SJSA1 (cell line): ENCODE measurements at places on chromosomes 3 and 15. TPM values are rescaled to one million over a fixed set of nuclear protein-coding genes. Genes with fewer than 3 reads are reported as not detected.

GRCh38 chr15:73264881-73265280, 103.9 kb downstream of the HCN4 start:
- no peak for DNase-seq

DNA sequence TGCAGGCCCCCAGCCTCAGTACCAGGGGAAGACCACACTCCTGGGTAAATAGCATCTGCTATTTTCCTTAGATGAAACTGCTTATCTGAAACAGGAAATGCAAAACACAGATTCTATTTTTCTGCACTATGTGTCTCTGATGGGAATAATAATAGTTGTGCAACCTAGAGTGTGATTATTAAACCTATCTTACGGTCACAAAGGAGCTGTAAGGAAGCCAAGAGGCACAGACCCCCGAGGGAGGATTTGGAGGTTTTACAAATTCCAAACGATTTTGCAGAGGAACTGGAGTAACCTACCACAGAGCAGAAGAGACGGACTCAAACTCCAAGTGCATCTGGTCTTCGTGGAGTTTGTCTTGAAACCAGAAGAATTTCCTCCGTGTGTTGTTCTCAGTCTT, 14.1 kb upstream of the APOD start:
- DNase-seq, result no peak

- DNase-seq, result no peak
These were observed 182.7 kb downstream of the MEX3B start for GRCh38 chr15:81863162-81863561.

GRCh38 chr3:69767571-69767970, 28.3 kb downstream of the MITF start:
- DNase-seq, result no peak

DNA sequence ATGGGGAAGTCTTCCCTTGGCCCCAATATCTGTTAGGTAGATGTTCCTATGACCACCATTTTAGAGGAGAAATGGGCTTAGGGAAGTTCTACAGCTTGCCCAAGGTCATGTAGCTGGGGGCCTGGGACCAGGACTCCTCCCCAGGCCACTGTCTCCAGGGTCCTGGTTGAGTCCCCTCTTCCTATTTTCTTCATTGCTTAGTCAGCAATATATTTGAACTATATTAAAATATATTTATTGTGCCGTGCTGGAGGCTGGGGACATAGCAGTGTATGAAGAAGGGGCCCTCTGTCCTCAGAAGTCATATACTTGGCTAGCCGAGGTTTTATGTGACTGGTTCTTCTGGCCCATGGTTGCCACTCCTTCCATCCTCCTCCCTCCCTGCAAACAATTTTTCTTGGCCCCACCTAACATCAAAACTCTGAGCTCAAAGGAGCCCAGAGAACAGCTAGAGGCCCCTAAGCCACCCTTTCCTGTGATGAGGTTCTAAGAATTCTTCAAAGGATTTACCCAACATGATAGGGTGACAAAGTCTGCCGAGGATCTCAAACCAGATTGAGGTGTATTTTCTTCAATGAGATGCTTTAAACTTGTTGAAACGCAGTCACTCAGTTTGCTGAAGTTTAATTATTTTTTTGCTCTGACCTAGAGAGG, 121.2 kb upstream of the RASGRP1 start:
- no peak for DNase-seq

DNA sequence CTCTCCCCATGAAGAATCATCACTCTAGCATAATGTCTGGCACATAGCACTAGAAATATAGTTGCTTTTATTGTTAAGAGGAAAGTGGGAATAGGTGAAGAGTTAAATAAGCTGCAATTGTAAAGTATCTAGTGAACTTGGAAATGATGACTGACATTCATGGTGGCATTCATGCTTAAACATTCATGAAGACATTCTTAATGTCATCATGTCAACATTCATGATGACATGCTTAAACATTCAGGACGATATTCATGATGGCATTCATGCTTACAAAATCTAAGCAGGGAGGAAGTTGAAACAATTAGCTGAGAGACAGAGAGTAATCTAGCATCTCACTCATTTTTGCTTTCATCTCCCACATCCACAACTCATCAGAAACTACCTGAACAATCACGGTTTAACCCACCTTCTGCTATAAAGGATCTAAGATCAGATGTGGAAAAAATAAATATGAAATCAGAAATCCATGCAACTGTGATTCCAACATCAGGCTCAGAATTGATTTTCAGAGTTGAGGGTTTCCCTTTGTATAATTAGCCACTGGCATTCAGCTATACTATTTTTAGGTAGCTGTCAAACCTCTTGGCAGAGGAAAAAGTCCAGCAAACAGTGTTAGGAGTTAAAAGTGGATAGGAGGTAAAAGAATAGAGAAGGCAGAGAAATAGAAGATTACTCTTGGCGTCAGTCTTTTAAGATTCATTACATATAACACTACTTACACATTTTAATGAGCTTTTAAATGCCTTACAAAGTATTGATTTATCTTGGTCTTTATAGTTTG, 3.5 kb downstream of the DRD3 start:
- no peak for DNase-seq

DNA sequence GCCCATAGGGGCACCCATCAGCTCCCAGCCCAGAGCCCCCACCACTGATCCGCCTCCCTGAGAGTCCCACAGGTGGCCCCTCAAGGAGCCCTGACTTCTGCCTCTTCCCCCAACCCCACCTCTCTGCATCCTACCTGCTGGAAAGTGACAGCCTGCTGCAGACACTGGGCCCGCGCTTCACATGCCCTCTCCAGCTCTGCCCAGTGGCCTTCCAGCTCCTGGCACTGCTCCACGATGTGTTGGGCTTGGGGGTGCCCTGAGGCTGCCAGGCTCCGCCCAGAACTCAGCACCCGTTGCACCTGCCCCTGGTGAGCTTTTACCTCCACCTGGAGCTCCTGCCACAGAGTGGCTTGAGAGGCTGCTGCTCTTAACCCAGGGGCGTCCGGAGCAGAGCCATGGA, 20.1 kb downstream of the SPTBN5 start:
- no peak for DNase-seq

Gene PLCH1
- total RNA-seq, result 0.13 and 0.28 TPM in 2 replicates

Gene OTOL1
- total RNA-seq, result not detected in 2 replicates

Gene IGF2BP2
- total RNA-seq, result 37.9 and 96.5 TPM in 2 replicates

Gene CKMT1B
- not detected in 2 replicates for total RNA-seq
